DMS53 (cell line): ENCODE measurements at places on chromosomes 5 and 9.

DNA sequence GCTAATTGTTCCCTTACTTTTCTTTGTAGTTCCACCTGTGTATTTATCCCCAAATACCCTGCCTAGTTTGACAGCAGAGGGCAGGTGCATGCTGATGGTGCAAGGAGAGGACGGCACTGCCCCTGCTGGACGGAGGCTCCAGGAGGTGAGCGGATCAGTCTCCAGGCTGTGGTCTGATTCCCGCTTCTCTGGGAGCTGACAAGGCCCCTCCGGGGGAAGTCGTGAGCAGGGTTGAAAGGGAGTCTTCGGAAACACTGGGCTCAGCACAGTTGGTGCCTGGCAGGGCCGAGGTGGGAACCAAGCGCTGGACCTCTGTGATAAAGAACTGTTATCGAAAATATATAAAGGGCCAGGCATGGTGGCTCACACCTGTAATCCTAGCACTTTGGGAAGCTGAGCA is 52.9 kb downstream of the RASGEF1C start:
- DNase-seq: no peak

GRCh38 chr9:120360046-120360445 is 219.9 kb downstream of the CDK5RAP2 start:
- no peak for DNase-seq

GRCh38 chr5:39417979-39418378 is 6.8 kb downstream of the DAB2 start:
- DNase-seq: no peak

DNA sequence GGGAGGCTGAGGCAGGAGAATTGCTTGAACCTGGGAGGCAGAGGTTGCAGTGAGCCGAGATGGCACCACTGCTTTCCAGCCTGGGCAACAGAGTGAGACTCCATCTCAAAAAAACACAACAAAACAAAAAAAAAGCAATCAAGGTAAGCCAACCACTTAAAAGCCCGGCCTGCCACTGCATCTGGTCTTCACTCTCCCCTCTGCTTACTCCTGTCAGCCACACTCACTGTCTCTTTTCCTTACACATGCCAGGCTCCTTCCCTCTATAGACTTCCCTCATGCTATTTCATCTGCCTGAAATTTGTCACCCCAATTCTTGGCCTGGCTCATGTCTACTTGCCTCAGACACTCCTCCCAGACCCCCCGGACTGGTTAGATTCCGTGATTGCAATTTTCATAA is 17.6 kb upstream of the LIFR start:
- DNase-seq: no peak
